ENCODE measurements at places on chromosomes 11 and 22. TPM values are rescaled to one million over a fixed set of nuclear protein-coding genes. Genes with fewer than 3 reads are reported as not detected.

GRCh38 chr22:43554694-43555365 is 143.0 kb downstream of the MPPED1 start:
- no peaks in the 10 kb centered on the region for H3K36me3 ChIP-seq
- no peaks in the 10 kb centered on the region for H3K27me3 ChIP-seq
- DNase-seq, result no peak
- H3K27ac ChIP-seq, result no peak overlapping the region

GRCh38 chr11:68763926-68764657 is 12.8 kb upstream of the TESMIN start:
- no peaks in the 10 kb centered on the region for H3K36me3 ChIP-seq
- no peaks in the 10 kb centered on the region for H3K4me1 ChIP-seq
- DNase-seq, result no peak
- H3K27me3 ChIP-seq, result no peaks in the 10 kb centered on the region
- H3K27ac ChIP-seq, result no peak overlapping the region
- H3K4me3 ChIP-seq, result no peak overlapping the region

DNA sequence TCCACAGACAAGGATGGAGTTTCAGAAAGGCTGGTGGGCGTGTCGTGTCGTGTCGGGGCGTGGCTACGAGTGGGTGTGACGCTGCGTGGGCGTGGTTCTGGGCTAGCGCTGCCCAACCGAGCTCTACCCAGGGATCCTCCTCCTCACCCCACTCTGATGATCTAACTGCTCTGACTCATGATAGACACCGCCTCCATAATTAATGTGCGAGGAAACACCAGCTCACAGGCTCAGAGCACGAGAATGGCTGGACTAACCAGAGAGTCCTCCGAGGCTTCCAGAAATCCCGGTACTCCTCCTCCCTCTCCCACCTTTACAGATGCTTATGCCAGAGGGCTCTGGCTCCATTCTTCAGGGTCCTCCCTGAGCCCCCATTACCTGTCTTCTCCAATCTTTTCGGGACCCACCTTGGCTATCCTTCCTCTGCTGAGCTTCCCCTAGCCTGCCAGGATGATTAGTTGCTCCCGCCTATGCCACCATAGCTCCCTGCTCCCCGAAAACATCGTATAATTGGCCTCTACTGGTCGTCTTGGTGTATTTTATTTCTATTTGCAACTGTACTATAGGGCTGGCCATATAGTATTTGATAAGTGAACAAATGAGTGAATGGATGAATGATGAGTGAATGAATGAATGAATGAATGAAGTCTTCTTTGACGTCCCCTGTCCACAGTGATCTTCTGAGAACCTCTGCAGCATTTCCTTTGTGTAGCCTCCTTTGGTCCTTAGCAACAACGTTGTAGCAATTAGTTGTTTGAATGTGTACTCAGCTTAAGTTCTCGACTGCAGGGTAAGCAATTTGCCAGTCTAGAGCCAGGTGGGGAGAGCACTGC is 21.7 kb downstream of the TMPRSS13 start:
- no peaks in the 10 kb centered on the region for H3K27me3 ChIP-seq
- H3K27ac ChIP-seq, result peak overlapping the region; percentile 64
- DNase-seq, result peak; percentile 93
- H3K36me3 ChIP-seq, result no peaks in the 10 kb centered on the region
- no peak overlapping the region for H3K4me3 ChIP-seq

GRCh38 chr11:45170484-45170883 is 24.0 kb downstream of the PRDM11 start:
- no peak overlapping the region for H3K4me3 ChIP-seq
- H3K36me3 ChIP-seq, result no peaks in the 10 kb centered on the region
- no peak overlapping the region for H3K27ac ChIP-seq
- H3K27me3 ChIP-seq, result no peaks in the 10 kb centered on the region
- H3K4me1 ChIP-seq, result peaks cover 13% of the 10 kb centered on the region

- H3K27ac ChIP-seq, result no peak overlapping the region
- no peaks in the 10 kb centered on the region for H3K27me3 ChIP-seq
- no peak for DNase-seq
Observed at GRCh38 chr11:10725907-10726253, 25.2 kb upstream of the CTR9 start.

GRCh38 chr11:23087407-23087806 is 227.1 kb upstream of the CCDC179 start:
- peaks cover 15% of the 10 kb centered on the region for H3K4me1 ChIP-seq
- no peaks in the 10 kb centered on the region for H3K27me3 ChIP-seq
- H3K4me3 ChIP-seq, result no peak overlapping the region
- no peak for DNase-seq
- H3K27ac ChIP-seq, result no peak overlapping the region

DNA sequence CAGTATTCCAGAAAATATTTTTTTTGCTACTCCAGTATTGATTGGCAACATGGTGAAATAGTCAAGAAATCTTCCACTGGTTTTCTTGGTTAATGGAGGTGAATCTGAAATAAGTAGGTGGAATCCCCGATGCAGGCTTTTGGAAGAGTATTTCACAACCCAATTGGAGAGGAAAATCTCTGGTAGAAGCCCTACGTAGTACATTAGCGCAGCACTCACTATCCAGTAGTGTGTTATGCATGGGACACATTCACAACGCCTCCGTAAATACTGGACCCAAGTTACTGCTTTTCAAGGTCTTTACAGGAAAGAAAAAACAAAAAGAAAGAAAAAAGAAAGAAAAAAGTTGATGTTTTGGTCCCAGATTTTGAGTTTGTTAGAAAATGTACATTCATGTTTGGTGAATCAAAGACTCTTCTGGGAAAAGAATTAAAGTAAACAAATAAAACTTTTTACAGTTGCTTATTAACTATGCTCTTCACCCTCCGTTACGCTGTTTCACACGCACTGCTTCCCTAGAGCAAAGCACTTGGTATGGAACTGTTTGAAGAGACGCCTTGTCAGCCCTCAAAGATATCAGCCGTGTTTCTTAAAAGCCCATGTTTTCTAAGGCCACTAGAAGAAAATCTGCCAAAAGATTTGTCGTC is 170.4 kb upstream of the CTSC start:
- H3K36me3 ChIP-seq, result no peaks in the 10 kb centered on the region
- no peak overlapping the region for H3K27ac ChIP-seq
- peaks cover 7% of the 10 kb centered on the region for H3K4me1 ChIP-seq

DNA sequence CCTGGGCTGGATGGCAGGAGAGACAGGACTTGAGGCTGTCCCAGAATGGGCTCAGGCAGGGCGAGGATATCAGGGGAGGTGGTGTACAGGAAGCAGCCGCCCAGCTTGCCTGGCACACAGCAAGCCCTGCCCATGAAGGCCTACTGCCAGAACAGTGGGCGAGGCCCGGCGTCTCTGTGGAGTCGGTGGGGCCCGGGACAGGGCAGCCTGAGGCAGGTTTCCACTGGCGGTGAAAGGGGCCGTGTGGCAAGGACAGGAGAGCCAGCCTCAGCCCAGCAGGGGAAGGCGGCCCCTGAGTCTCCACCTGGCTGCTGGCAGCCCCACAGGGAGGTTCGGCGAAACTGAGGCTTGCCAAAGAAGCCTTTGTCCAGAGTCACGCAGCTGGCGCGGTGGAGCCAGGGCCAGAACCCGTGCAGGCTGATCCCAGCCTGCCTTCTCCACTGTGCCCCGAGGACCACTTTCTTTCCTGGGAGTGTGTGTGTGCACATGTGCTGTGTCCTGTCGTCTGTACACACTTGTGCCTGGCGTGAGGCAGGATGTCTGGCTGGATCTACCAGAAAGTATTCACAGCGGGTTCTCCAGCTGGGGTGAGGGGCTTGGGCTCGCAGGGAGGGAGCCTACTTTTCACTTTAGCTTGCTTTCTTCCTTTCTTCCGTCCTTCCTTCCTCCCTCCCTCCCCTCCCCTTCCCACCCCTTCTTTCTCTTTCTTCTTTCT is 1.2 kb downstream of the TSPO start:
- DNase-seq, result peak; percentile 48
- H3K27me3 ChIP-seq, result peaks cover 11% of the 10 kb centered on the region
- no peak overlapping the region for H3K27ac ChIP-seq
- H3K4me3 ChIP-seq, result no peak overlapping the region

GRCh38 chr11:74057249-74058151 is 48.6 kb upstream of the UCP3 start:
- H3K36me3 ChIP-seq, result peaks cover 11% of the 10 kb centered on the region
- no peak overlapping the region for H3K4me3 ChIP-seq
- H3K27ac ChIP-seq, result no peak overlapping the region
- H3K4me1 ChIP-seq, result no peaks in the 10 kb centered on the region
- H3K27me3 ChIP-seq, result no peaks in the 10 kb centered on the region

GRCh38 chr22:19383292-19383691 is 48.2 kb downstream of the HIRA start:
- no peak overlapping the region for H3K4me3 ChIP-seq
- H3K27ac ChIP-seq, result no peak overlapping the region
- peaks cover 76% of the 10 kb centered on the region for H3K36me3 ChIP-seq
- no peak for DNase-seq
- no peaks in the 10 kb centered on the region for H3K4me1 ChIP-seq

GRCh38 chr11:2122907-2123627 is 16.1 kb downstream of the IGF2 start:
- no peaks in the 10 kb centered on the region for H3K4me1 ChIP-seq
- H3K27me3 ChIP-seq, result no peaks in the 10 kb centered on the region
- H3K36me3 ChIP-seq, result no peaks in the 10 kb centered on the region
- H3K4me3 ChIP-seq, result no peak overlapping the region
- DNase-seq, result no peak
- H3K27ac ChIP-seq, result no peak overlapping the region

DNA sequence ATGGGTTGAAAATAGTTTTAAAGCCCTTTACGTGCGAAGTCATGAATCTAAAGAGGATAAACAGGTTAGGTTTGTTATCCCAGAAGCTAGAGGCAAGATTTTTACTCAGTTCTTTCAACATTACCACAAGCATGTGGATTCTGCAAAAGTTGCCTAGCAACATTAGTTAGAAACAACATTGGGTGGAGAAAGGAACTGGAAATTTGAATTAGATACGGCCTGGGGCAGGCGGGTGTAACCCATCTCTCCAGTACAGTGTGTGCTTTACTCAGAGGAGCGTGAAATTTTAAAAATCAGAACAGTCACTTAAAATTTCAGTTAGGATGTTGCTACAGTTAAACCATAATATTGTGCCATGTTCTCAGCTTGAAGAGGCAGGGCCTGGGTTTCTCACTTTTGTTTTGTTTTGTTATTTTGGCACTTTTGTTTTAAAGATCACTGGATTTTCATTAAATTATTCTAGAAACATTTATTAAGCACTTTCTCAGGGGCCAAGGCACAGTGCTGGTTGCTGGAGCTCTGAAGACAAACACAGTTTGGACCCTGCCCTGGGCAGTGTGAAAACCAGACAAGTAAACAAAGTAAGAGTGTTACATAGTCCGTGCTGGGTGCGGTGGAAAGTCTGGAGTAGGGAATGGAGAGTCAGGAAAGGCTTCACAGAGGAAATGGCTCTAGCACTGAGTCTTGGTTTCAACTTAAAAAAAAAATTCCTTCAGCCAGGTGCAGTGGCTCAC is 4.4 kb upstream of the WEE1 start:
- no peaks in the 10 kb centered on the region for H3K36me3 ChIP-seq
- H3K27ac ChIP-seq, result peak overlapping the region; percentile 98
- no peaks in the 10 kb centered on the region for H3K27me3 ChIP-seq
- peak; percentile 93 for DNase-seq
- no peak overlapping the region for H3K4me3 ChIP-seq

Gene APOL4
- total RNA-seq, result 0.27 TPM

Gene RRM1
- total RNA-seq, result 42.6 TPM

- no peak for DNase-seq
- no peaks in the 10 kb centered on the region for H3K27me3 ChIP-seq
- H3K27ac ChIP-seq, result no peak overlapping the region
- peaks cover 6% of the 10 kb centered on the region for H3K4me1 ChIP-seq
Observed at GRCh38 chr11:125180413-125181305, 16.1 kb downstream of the PKNOX2 start.

GRCh38 chr11:93589347-93589746 is 46.2 kb upstream of the SMCO4 start:
- H3K36me3 ChIP-seq, result no peaks in the 10 kb centered on the region
- H3K4me1 ChIP-seq, result no peaks in the 10 kb centered on the region
- H3K27me3 ChIP-seq, result no peaks in the 10 kb centered on the region
- H3K27ac ChIP-seq, result no peak overlapping the region
- H3K4me3 ChIP-seq, result no peak overlapping the region
- DNase-seq, result no peak

DNA sequence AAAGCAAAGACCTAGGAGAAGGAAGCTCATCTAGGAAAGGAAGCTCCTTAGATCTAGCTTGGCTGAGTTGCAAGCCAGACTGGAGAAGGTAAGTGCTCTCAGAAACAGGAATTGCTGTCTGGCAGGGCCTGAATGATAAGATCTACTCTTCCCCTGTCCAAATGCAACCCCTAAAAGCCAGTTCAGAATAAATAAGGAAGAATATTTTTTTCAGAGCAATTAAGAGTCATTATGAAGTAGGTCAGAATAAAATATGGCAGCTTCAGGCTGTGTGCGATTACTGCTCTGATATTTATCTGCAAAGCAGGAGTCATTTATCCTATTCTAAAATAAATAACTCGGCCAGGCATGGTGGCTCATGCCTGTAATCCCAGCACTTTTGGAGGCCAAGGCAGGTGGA is 82.1 kb downstream of the PIWIL4 start:
- no peaks in the 10 kb centered on the region for H3K36me3 ChIP-seq
- no peak overlapping the region for H3K27ac ChIP-seq
- no peaks in the 10 kb centered on the region for H3K27me3 ChIP-seq
- H3K4me3 ChIP-seq, result no peak overlapping the region
- no peak for DNase-seq

DNA sequence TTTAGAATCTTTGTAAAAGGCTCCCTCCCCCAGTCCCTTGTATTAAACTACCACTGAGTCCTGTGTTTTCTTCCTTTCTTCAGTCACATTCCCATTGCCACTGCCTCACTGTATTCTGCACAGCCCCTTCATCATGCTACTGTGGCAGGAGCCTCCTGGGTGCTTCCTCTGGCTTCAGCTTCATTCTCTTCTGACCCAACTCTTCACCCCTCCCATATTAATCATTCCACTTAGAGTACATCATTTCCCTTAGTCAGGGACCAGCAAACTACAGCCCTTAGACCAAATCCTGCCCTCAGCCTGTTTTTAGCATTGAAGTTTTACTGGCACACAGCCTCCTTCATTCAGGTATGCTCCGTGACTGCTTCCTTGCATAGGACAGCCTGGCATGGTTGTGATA is 127.7 kb upstream of the MTNR1B start:
- no peaks in the 10 kb centered on the region for H3K4me1 ChIP-seq
- no peak for DNase-seq
- H3K27ac ChIP-seq, result no peak overlapping the region
- no peaks in the 10 kb centered on the region for H3K27me3 ChIP-seq

DNA sequence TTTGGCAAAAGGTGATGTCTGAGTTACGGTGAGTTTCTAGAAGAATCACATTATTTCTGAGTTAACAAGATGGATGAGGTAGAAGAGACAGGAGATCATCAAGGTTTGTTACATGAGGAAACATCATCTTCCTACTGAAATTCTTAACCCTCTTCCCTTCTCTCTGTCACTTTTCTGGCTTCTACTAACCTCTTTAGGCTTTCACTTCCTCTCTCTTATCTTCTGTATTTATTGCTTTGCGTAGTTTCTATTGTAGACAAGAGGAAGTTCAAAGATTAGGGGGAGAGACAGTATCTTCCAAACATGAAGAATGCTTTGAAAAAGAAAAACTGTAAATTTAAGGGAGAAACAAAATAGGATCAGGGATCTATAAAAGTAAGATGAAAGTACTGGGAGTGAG is 75.4 kb downstream of the TRPC6 start:
- DNase-seq, result no peak
- no peak overlapping the region for H3K4me3 ChIP-seq
- no peaks in the 10 kb centered on the region for H3K27me3 ChIP-seq
- H3K36me3 ChIP-seq, result no peaks in the 10 kb centered on the region
- H3K27ac ChIP-seq, result no peak overlapping the region

GRCh38 chr22:22045571-22046335 is 63.2 kb upstream of the TOP3B start:
- no peaks in the 10 kb centered on the region for H3K36me3 ChIP-seq
- H3K27ac ChIP-seq, result no peak overlapping the region
- peaks cover 70% of the 10 kb centered on the region for H3K27me3 ChIP-seq
